ENCODE measurements at places on chromosomes 13 and 19.

DNA sequence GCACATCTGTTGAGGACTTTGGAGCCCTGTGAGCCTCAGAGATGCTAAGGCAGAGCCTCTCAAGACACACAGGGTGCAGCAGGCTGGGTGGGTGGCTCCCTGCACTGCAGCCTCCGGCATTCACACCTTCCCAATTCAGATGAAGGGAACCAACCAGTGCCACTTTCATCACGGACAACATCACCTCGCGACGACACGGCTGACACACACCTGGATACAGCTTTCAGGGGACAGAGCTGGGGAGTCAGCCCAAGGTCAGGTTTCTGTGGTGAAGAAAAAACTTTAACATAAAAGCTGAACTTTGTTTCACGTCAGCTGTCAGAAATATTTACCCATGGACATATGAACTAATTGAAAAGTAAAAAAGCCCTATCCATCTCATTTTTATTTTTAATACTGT, 24.9 kb upstream of the ARHGEF7 start:
- no peak for DNase-seq

DNA sequence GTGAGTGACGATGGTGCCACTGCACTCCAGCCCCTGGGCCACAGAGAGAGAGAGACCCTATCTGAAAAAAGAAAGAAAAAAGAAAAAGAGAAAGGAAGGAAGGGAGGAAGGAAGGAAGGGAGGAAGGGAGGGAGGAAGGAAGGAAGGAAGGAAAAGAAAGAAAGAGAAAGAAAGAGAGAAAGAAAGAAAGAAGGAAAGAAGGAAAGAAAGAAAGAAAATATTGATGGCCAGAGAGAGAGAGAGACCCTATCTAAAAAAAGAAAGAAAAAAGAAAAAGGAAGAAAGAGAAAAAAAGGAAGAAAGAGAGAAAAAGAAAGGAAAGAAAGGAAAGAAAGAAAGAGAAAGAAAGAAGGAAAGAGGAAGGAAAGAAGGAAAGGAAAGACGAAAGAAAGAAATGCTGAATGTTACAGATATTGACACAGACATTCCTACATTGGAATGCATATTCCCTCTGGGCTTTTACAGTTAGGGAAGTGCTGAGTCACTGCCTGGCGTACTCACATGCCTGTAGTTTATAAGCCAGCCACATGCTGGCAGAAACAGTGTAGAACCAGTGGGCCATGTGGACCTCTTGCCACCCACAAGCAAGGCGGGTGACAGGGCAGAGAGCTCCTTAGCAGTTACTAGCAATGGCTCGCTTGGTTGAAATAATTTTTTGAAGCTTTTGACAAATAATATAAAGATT, 34.6 kb upstream of the SLC46A3 start:
- peak; percentile 97 for DNase-seq

- DNase-seq: no peak
Observed at GRCh38 chr13:26708007-26708297, 52.6 kb downstream of the GPR12 start.

- DNase-seq: no peak
Observed at GRCh38 chr19:42412661-42413076, 14.5 kb downstream of the LIPE start.

- DNase-seq: no peak
Observed at GRCh38 chr19:4519521-4520277, 1.4 kb upstream of the PLIN4 start.

GRCh38 chr19:28880735-28881401, 332.1 kb downstream of the UQCRFS1 start:
- no peak for DNase-seq

DNA sequence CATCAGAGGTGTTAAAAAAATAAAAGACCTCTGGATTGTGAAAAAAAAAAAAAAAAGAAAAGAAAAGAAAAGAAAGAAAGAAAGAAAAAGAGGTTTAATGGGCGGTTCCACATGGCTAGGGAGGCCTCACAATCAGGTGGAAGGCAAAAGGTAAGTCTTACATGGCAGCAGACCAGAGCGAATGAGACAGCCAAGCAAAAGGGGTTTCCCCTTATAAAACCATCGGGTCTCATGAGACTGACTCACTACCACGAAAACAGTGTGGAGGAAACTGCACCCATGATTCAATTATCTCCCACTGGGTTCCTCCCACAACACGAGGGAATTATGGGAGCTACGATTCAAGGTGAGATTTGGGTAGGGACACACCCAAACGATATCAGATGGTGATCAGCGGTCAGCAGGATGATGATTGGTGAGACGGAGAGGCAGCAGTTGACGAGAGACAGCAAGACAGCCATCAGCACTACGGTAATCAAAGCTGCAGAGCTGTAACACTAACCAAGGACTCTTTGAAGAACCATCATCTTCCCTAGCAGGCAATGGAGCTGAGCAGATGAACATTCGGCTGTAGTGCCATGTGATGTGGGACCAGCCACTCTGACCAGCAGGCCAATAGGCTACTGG, 3.9 kb upstream of the CD209 start:
- peak; percentile 39 for DNase-seq

GRCh38 chr19:7748756-7749155, 1.4 kb upstream of the CD209 start:
- DNase-seq: peak; percentile 59

DNA sequence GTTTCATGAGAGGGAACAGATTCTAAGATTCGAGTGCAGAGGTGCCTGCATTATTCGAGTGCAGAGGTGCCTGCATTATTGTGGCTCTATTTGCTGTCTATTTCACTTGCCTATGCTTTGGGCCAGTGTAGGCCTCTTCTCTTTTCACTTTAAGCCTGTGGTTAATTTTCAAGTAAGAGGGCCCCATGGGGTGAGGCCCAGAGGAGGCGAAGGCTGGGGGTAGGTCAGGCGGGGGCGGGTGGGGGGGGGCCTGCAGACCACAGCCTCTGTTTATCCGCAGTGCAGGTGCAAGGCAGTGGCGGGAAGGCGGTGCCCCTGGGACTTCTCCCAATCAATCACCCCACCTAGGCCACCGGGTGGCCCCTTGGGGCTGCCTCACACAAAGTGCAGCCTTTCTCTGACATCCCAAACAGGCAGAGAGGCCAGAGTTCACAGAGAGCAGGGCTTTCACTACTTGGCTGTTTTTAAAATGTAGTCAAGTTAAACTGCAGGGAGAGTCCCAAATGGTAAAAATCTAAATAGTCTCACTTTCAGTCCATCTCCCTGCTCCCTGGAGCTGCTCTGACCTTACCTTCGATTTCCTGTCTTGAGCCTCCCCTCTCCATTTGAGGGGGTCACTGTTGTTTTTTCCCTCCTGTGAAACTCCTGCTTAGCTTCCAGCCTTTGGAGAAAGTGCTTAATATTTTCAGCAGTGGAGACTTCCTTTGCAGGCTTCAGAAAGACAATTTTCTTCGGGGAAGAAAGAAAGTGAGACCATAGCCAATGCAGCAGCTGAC, 249.0 kb downstream of the DLEU7 start:
- DNase-seq: no peak

- no peak for DNase-seq
Observed at GRCh38 chr13:66344805-66345517, 885.2 kb downstream of the PCDH9 start.

DNA sequence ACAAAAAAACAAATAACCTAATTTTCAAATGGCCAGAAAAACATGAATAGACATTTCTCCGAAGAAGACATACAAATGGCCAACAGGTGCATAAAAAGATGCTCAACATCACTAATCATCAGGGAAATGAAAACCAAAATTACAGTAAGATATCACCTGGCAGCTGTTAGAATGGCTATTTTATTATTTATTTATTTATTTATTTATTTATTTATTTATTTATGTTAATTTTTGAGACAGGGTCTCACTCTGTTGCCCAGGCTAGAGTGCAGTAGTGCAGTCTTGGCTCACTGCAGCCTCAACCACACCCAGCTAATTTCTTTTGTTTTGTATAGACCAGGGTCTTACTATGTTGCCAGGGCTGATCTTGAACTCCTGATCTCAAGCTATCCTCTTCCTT, 27.1 kb upstream of the LATS2 start:
- DNase-seq: no peak

- no peak for DNase-seq
Observed at GRCh38 chr19:6014551-6015135, 36.7 kb upstream of the RANBP3 start.

DNA sequence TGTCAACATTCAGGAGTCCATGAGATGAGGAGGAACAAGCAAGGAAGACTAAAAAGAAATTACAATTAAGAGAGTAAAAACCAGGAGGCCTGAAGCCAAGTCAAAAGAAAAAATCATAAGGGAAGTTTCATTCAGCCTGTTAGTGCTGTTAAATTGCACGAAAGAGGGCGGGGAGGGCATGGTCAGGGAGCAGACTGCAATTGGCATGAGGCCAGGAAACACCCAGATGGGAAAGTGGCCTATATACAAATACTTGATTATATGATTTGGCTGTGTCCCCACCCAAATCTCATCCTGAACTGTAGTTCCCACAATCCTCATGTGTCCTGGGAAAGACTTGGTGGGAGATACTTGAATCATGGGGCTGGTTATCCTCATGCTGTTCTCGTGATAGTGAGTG, 43.9 kb downstream of the TNFSF13B start:
- DNase-seq: no peak
